ENCODE measurements at places on chromosomes 5 and 9.

- no peak for DNase-seq
Observed at GRCh38 chr5:176869501-176870109, 29.5 kb downstream of the HK3 start.

DNA sequence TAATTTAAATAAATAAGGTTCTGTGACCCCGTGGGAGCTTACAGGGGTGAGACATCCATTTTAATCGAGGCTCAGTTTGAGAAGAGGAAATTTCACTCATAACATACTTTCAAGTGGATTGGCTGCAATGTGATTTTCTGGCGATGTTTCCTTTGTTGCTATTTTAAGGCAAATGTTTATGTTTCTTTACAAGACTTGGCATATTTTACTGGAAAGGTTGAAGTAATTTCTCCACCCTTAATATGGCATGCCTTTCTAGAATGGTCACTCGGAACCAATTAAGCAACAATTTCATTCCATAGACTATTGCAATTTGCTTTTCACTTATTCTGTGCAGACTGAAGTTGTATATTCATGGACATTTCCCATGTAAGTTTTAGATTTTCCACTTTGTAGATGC lies 438.0 kb upstream of the WWC1 start:
- DNase-seq: no peak

DNA sequence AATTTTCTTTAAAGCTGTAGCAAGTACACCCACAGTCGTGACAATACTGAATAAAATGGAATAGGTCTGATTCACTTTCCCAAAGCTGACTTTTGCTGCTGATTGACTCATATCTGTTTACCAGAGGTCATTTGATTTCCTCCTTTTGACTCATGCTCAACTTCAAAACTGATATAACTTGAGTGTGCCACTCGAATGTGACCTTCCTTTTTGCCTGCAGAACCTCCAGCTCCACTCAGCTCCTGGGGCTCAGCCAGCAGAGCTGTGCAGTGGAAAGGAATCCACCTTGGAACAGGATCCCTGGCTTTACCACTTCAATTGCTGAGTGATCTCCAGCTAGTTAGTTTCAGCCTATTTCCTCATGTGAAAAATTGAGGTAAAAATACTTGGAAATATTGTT lies 84.1 kb downstream of the FEM1C start:
- no peak for DNase-seq

- DNase-seq: no peak
Observed at GRCh38 chr9:113593682-113594281, 130.3 kb downstream of the RGS3 start.

GRCh38 chr9:91643481-91644077 lies 219.9 kb upstream of the NFIL3 start:
- DNase-seq: no peak

DNA sequence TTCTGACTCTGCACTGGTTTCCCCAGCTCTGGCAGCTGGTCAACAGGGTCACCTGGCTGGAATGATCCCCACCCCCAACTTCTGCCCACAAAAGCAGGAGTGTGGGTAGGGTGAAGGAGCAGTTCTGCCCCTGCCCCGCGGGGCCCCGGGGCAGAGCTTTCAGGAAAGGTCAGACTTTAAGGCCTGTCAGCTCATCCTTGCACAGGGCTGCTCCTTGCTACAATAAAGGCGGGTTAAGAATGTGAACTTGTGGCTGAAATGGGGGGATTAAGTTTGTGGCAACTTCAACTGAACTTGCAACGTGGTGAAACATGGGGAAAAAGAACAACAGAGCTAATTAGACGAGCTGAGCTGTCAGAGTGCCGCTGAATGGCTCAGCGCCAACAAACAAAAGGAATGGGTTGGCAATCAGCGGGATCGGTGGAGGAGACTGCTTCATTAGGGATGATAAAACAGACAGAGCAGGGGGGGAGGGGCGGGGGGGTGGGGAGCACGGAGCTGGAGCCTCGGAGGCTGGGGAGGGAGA lies 50.8 kb downstream of the CRB2 start:
- no peak for DNase-seq

GRCh38 chr5:25286319-25286718 lies 641.5 kb upstream of the CDH10 start:
- no peak for DNase-seq

DNA sequence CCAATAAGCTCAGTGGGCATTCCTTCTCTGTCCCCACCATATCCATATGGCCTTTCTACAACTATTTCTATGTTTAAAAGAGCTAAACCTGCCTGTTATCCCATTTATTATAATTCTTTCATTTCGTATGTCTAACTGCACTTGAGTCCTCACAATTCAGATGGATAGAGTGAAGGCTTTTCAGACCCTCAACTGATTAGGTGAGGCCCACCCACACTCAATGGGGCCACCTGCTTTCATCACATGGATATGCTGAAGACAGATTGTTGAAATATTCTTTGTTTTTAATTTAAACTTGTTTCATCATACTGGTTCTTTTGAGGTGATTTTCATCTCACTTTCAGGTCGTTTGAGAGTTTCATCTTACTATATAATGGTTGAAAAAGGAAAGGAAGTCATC lies 5.7 kb upstream of the S1PR3 start:
- no peak for DNase-seq

DNA sequence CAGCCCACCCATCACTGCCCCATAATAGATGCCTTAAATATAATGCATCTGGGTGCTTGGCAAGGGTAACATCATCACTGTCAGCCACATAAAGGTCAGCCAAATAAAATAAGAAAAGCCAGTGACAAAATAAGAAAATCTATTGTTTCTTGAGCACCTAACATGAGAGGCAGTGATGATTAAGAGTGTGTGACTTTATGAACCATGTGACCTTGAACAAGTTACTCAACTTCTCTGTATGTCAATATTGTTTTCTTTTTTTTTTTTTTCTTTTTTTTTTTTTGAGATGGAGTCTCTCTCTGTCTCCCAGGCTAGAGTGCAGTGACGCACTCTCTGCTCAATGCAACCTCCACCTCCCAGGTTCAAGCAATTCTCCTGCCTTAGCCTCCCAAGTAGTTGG lies 98.7 kb downstream of the CDK5RAP2 start:
- no peak for DNase-seq

DNA sequence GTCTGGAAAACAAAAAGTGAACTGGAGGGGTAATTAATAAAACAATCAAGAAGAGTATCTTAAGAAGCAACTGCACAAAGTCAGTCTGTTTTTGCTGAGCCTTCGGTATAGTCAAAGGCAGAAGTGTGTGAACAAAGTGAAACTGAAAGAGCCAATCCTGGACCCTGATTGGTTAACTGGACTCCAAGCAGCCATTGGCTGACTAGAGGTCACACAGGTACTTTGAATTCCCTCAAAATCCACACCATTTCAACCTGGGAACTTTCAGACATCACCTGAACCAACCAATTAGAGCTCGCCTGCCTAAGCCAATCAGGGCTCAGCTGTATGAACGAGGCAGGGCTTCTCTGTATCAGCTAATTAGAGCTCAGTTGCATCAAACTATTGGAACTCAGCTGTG lies 286.7 kb downstream of the TLE4 start:
- DNase-seq: no peak

DNA sequence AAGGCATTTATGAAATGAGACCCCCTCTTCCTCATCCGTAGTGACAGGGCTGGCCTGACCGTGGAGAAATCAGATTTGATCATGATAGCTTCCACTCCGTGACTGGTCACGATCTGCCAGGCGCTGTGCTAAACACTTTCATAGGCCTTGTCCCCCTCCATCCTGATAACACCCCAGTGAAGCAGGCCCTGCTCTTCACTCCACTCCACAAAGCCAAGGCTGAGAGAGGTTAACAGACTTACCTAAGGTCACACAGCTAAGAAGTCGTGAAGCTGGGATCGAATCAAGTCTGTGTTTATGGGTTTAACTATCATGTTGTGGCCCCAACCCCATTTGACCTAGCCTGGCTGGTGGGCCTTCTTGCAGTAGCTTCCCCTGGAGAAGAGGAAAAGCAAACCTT lies 53.3 kb upstream of the IL17B start:
- no peak for DNase-seq

DNA sequence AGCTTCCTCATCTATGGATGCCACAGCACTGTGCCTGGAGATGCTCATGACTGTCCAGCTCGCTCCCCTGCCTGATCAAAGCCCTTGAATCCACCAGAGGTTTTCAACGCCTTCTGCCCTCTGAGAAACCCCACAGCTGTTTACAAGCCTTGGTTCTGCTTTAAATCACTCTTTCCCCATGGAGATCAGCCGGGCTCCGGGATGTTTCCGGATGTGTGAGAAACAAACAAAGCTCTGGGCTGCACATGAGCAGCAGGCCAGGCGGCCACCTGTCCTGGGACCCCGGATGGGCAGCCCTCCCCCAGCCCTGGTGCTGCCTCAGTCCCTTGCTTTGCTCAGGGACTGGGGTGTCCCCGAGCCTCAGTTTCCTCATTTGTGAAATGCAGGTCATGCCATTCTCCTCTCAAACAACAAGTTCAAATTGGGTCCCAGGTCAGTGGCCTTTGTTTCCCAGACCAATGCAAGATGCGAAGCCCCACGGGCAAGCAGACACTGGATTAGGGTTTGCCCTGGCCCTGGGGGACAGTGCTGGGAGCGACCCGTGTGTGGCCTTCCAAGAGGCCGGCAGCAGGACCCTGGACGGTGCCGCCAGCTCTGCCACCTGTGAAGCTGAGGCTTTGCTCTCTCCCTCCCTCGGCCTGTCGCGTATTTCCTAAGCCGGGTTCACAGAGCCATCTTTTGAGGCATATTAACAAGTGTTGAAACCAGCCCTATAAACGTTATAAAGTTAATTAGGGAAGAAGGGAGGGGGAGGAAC lies 42.4 kb upstream of the PHYKPL start:
- DNase-seq: no peak

DNA sequence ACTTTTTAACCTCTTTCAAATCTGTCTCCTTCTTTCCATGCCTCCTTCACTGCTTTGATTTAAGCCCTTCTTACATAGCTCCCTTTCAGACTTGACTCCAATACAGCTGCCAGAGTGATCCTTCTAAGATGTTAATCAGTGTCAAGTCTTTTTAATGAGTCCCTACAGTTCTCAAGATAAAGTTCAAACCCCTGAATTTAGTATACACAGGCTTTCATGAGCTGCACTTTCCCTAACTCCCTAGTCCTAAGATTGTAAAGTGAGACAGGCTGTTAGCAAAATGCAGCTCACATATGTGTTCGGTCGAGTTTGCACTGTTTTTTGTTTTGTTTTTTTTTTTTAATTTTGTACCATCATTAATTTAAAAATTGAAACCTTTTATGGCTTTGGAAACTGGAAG lies 190.4 kb upstream of the VCAN start:
- DNase-seq: no peak

GRCh38 chr9:9746826-9747225 lies 866.0 kb downstream of the PTPRD start:
- DNase-seq: no peak

DNA sequence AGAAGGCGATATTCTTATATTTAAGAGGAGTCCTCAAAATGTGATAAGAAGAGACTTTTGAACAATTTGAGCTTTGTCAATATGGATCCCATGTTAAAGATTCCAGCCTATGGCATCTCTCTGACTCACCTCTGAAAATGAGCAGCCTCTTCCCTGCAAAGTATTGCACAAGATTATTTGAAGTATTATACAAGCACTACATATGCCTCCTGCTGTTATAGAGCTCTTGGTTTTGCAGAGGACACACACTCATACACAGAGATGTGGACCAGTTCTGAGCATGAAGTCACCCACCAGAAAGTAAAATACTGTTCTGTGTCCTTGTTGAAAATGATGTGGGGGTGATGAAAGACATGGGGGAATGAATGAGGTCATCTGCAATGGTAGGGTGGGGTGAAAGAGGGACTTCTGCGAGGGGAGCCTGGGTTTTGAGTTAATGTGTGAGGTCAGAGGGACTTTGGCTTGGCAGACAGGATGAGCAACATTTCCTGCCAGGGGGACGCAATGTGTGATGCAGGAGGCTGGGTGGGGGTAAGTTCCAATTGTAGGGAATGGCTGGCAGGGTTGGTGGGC lies 25.8 kb downstream of the FBXL7 start:
- DNase-seq: no peak

- DNase-seq: no peak
Observed at GRCh38 chr9:110742741-110743371, 74.3 kb downstream of the MUSK start.

DNA sequence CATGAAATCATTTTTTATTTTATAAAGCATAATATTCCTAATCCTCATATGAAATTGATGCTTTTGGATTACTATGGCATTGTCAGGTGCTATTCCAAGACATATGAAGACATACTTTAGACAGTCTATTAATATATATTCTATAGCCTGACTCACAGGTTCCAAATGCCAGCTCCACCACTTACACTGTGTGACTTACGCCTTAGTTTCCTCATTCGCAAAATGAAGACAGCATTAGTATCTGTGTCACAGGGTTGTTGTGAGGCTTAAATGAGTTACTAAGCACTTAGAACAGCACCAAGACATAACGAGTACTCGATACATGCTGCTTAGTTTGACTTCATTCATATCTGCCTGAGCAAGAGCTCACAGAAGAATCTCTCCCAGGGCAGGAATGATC lies 132.2 kb upstream of the PTGER4 start:
- no peak for DNase-seq

DNA sequence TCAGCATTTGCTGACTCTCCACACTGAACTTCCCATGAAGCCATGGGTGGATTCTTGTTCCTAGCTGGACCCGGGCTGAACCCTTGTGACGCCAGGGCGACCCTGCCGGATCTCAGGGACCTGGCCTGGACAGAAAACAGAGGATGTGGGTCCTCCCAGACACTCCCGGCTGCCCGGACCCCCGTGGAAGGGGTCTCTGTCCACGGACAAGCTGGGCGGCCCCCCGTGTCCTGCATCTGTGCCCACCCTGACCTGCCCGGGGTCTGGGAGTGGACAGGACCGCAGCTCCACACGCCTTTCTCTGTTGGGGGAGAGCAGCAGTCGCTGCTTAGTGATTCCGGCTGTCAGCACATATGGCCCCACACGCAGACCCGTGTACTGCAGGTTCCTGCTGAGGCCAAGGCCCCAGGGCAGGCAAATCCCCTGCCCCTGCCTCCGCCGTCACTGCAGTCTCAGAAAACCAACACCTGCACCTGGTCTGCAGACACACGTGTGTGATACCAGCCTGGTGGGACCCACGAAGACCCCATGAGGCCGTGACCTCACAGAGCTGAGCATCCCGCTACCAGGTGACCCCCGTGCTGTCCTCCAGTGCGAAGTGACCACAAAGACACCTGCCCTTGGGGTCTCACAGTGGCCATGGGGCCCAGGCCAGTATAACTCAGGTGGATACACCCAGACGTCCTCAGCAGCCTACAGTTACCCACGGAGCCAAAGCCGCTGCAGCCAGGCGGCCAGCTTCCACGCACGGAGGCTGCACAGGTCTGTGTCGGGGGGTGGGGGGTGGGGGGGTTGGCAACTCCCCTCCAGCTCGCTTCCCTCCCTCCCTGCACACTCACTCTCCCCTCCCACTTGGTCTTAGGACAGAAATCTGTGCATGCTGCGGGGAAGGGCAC lies 50.6 kb downstream of the NKD2 start:
- no peak for DNase-seq

DNA sequence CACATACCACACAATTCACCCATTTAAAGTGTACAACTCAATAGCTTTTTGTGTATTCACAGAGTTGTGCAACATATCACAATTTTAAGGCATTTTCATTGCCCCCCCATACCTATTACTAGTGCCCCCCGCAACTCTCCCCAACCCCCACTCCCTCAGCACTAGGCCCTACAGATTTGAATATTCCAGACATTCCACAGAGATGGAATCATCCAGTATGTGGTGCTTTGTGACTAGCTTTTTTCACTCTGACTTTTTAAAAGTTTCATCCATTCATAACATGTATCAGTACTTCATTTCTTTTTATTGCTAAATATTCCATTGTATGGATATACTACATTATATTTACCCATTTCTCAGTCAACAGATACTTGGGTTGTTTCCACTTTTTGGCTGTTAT lies 102.9 kb upstream of the LRRTM2 start:
- no peak for DNase-seq

GRCh38 chr9:126962336-126962735 lies 47.8 kb downstream of the RALGPS1 start:
- no peak for DNase-seq
